Stimulated activated CD4-positive, alpha-beta T cell treated with anti-CD3 and anti-CD28 coated beads, TNF-alpha, amount 100 ng/mL, for 24 hours (primary cell): ENCODE measurements at places on chromosomes 1 and 21.

DNA sequence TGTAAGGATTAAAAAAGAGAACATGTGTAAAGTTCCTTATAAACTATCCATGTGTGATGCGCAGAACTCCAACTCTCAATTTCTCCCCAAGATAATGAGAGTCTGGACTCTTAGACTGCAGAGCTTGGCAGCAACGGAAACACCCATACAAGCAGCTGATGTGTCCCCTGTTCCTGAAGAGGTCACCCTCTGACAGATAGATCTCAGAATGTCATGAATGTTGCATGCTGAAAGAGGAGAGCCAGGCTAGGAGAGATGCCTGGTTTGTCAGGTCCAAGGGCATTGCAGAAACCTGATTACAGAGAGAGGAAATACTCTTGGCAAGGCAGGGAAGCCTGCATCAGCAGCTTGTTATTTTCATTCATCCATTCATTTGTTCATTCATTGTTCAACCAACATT is 24.2 kb downstream of the MTARC1 start:
- DNase-seq: no peak

DNA sequence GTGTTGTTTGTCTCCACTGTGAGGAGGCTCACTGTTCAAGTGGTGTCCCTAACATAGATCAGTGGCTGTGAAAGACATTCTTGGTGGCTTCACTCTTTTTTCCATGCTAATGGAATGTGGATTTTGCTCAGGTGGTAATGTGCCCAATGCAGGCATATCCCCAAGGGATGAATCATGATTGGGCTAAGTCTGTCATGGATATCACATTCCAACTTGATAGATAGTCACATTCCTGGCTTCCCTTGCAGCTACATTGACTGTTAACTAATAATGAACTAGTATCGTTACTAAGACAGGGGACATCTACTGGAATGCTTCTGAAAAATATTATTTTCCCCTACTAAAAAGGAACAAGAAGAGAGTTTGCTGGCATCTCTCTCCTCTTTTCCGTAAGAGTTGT is 86.3 kb upstream of the SOD1 start:
- no peak for DNase-seq

GRCh38 chr1:11352816-11353799 is 80.1 kb downstream of the UBIAD1 start:
- DNase-seq: no peak

DNA sequence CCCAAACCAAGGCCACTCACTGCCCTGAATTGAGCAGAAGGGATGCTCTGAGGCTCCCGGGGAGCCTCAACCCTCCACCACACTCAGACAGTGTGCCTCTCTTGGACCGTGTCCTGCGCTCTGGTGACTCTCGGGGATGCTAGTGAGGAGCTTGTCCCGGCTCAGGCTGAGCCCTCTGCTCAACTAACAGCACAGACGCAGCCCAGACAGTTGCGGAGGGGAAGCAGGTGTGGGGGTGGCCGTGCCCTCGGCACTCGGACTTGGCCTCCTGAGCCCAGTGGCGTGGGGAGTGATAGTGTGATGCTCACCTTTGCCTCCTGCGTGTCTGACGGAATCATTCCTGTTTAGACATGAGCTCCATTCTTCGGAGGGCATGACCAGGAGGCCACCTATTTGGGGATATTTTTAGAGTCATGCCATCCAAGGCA is 15.4 kb upstream of the SLC19A1 start:
- no peak for DNase-seq

- no peak for DNase-seq
Observed at GRCh38 chr1:52190500-52191252, 48.8 kb downstream of the ZFYVE9 start.

DNA sequence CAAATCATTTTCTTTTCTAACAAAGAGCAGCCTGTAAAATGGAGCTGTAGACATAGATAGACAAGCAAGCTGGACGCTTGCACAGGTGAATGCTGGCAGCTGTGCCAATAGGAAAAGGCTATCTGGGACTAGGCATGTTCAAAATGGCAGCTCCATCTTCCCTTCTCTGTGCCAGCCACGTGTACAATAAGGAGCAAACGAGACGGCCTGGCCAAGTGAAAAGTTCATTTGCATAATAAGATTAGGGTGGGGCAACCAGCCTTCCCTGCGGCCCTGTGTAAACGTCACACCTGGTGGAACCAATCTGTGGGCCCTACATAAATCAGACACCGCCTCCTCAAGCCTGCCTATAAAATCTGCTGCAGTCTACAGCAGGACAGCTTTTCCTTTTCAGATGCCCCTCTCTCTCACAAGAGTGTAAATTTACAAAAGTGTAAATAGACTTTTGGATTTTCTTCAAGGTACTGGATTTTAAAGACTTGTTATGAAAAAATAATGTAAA is 16.6 kb upstream of the EDEM3 start:
- DNase-seq: no peak

DNA sequence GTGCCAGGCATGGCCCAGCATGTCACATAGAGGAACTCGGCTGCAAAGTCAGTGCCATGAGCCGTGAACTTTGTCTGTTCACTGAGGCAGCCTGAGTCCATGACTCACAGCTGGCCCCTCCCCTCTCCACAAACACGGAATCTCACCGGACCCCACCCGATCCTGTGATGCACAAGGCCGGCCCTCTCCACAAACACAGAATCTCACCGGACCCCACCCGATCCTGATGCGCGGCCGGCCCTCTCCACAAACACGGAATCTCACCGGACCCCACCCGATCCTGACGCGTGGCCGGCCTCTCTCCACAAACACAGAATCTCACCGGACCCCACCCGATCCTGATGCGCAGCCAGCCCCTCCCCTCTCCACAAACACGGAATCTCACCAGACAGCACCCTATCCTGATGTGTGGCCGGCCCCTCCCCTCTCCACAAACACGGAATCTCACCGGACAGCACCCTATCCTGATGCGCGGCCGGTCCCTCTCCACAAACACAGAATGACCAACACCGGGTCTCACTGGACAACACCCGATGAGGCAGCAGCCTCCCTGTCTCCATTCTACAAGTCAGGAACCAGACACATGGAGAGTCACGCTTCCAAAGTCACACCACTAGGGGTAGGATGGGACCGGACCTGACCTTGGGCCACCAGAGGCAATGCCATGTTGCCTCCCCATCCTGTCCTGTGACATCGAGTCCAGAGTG is 39.6 kb upstream of the GPR153 start:
- DNase-seq: no peak

GRCh38 chr1:95984798-95985374 is 736.7 kb upstream of the PTBP2 start:
- no peak for DNase-seq

- DNase-seq: no peak
Observed at GRCh38 chr1:60972841-60973364, 109.5 kb upstream of the NFIA start.

- DNase-seq: no peak
Observed at GRCh38 chr1:59315529-59316463, 18.9 kb downstream of the FGGY start.

- DNase-seq: no peak
Observed at GRCh38 chr1:226571893-226572292, 23.3 kb downstream of the STUM start.

GRCh38 chr1:159999204-159999603 is 32.6 kb downstream of the PIGM start:
- DNase-seq: no peak
